ENCODE measurements at places on chromosomes 12 and 14.

- DNase-seq, result no peak
Measured at GRCh38 chr14:88256997-88257950, 65.8 kb downstream of the KCNK10 start.

- no peak for DNase-seq
Measured at GRCh38 chr14:100755649-100756048, 29.0 kb downstream of the DLK1 start.

DNA sequence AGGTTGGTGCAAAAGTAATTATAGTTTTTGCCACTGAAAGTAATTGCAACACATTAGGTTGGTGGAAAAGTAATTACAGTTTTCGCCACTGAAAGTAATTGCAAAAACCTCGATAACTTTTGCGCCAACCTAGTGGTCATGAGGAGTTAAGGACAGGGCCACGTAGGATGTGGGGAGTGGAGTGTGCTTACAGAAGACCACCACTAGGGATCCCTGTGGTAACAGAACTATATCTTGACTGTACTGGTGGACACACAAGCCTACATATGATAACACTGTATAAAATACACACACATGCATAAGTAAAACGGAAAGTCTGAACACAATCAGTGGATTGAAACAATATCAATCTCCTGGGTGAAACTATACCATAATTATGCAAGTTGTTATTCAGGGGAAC is 187.4 kb upstream of the ABCD2 start:
- no peak for DNase-seq

GRCh38 chr12:52524898-52525591 is 4.9 kb upstream of the KRT5 start:
- no peak for DNase-seq

DNA sequence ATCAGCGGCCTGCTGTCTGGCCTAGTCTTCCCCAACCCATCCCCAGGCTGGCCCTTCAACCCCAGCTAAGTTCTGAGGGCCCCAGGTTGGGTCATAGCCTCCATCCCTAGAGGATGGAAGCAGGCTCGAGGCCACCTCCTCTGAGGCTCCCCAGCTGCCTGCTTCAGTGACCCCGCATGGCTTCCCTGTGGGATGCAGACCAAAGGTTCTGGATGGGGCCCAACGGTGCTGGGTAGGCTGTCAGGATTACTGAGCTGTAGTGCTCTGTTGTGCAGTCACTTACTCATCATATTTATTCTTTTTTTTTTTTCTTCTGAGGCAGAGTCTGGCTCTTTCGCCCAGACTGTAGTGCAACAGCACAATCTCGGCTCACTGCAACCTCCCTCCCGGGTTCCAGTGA is 92.0 kb downstream of the IRF2BPL start:
- no peak for DNase-seq

GRCh38 chr14:46057799-46058198 is 593.8 kb downstream of the RPL10L start:
- no peak for DNase-seq

- DNase-seq, result no peak
Measured at GRCh38 chr14:67444395-67444794, 32.4 kb upstream of the PLEK2 start.

DNA sequence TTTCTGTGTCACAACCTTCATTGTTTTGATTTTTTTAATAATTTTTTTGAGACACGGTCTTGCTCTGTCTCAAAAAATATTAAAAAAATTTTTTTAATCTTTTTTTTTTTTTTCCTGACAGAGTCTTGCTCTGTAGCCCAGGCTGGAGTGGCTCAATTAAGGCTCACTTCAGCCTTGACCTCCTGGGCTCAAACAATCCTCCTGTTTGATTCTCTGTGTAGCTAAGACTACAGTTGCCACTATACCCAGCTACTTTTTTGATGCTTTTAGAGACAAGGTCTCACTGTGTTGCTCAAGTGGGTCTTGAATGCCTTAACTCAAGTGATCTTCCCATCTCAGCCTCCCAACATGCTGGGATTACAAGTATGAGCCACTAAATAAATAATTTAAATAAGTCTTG is 9.2 kb upstream of the PRH2 start:
- DNase-seq, result no peak

GRCh38 chr14:90795744-90796143 is 20.5 kb downstream of the TTC7B start:
- no peak for DNase-seq

DNA sequence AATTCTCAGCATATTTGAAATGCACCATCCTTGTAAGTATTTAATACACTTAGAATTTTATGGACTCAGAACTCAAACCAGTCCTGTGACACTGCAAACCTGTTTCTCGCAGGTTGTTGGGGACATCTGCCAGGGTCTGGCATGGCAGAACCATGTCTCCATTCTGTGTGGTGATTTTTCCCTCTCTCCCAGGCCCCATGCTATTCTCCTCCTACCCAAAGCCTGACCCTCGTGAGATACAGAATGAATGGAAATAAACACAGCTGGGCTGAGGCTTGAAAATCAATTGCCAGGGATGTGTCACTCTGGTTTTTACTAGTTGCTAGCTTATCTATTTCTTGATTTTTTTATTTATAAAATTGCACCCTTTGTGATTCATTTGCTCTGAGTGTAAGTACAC is 19.8 kb downstream of the TPH2 start:
- DNase-seq, result no peak

- no peak for DNase-seq
Measured at GRCh38 chr14:65432361-65432948, 19.9 kb downstream of the FUT8 start.

GRCh38 chr12:122137681-122138080 is 36.3 kb downstream of the IL31 start:
- no peak for DNase-seq

DNA sequence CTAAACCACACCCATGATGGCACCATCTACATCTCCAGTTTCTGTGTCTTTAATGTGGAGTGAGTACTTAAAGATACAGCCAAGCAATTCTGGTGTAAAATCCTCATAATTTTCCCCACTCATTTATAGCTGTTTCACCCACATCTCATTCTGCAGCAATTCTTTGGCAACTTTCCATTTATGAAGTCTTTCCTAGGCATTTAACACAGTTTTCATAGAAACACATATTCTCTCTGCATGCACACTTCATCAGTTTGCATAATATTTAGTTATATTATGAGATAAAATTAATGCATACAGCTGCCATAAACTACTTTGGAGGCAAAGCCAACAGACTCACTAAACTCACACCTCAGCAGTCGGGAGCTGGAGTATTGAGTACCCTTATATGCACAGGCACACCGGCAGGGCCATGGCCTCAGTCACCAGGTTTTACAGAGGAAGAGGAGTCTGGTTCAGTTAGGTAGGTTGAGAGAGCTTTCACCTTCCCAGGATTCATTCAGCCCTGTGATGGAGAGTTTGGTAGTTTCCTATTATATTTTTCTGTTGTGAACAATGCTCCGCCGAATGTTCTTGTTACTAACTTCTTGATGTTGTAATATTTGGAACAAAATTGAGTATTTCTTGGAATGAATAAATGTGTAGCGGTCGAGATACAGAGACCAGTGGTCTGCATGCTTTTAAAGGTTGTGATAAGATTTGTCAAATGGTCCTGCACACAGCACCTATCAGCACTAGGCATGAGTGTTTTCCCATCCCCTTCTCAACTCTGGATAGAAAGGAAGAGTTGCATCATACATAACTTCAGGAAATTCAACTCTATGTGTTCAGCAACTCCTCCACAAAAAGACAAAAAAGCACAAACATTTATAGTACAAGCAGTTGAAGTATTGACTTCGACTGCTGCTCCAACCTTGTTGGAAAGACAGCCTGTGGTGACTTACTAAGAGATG is 123.5 kb downstream of the TTC8 start:
- DNase-seq, result no peak

DNA sequence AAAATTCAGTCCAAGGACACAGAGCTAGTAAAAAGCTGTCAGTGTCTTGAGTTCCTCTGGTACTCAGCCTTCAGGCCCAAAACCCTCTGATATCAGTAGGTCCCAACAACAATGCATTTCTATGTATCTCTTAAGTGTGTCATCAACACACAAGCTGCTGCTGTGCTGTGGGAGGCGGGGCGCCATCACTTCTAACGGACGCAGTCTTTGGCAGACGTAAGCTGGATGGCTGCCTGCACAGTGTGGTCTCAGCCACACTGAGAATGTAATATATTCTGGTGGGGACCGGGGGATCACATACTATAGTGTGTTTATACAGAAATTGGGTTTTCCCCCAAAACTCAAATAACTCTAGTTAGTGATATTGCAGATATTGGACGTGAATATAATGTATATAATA is 123.9 kb downstream of the SUDS3 start:
- DNase-seq, result no peak

DNA sequence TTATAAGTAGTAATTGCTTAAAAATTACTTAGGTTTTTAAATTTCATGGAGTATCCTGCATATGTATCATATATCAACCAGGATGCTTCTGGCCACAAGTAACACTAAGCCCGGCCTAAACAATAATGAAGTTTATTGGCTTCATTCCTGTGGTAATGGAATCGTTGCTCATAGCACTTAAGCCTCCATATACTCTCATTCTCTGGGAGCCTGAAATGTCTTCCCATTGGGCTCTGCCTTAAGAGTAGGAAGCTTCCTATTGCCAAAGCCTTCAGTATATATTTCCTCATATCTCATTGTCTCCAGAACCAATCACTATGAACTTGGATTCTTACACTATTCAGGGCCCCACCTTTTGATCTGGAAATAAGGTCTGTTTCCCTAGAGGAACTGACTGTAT is 83.8 kb upstream of the DNM1L start:
- no peak for DNase-seq

- DNase-seq, result peak; percentile 77
Measured at GRCh38 chr12:92208613-92209121, 63.0 kb upstream of the BTG1 start.

DNA sequence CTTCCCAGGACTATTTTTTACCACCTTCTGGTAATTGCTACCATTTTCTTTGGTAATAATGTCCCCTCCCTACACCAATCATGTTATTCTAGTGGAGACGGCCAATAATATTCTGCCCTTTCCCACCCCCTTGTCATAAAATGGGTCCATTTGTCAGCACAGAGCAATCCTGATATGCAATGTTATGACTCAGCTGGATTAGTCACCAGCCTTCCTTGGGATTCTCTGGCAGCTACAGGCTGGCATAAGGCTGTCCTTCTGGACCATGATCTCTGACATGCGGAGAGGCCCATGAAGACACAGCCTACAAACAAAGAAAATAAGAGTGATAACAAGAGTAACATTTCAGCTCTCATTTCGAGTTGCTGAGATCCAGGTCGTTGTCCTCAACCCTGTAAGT is 222.0 kb upstream of the CPNE8 start:
- no peak for DNase-seq

DNA sequence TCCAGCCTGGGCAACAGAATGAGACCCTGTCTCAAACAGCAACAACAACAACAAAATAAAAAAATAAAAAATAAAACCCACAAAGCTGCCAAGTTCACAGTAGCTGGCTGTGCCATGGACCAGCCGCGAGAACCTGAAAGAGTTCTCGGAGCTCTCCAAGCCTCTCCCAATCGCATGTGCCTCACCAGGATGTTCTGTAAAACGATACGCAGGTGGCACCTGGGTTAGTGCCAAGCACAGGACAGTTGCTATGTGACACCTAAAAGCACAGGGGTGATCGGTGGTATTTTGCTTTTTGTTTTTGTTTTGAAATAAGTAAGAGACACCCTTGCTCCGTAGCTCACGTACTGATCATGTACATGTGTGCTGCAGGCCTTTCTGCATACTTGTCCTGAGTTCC is 52.4 kb downstream of the RFLNA start:
- DNase-seq, result no peak

- no peak for DNase-seq
Measured at GRCh38 chr12:54046809-54047159, 6.9 kb upstream of the HOXC4 start.

- no peak for DNase-seq
Measured at GRCh38 chr14:70602254-70602653, 1.8 kb upstream of the MED6 start.

DNA sequence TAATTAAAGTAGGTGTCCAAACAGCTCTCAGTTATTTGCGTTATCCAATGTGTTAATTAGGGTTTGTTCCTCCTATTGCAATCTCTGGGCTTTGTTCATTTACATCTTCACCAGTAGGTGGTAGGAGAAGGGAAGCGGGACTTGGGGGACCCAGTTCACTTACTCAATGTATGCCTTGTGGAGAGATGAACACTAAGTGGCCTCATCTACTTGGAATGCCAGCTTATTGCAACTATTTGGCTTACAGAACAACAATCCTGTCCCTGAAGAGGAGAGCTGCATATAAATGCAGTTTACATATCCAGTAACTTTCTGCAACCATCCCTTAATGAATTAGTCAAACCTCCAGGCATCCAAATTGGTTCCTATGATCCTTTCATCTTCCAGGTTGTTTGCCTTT is 417.1 kb upstream of the CCDC196 start:
- DNase-seq, result no peak

DNA sequence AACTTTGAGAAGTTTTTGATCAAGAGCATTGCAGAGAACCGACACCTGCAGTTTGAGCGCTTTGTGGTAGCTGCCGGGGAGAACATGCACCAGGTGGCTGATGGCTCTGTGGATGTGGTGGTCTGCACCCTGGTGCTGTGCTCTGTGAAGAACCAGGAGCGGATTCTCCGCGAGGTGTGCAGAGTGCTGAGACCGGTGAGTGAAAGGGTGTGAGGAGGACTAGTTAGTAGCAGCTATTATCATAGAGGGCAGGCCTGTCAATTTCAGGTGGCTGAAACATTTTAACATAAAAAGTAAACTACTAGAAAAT is 27.0 kb upstream of the HIGD1C start:
- DNase-seq, result no peak

All from CD4-positive, alpha-beta T cell treated with Interleukin-6 at 100 ng/mL for 8 hours (primary cell).